Immature natural killer cell (primary cell): ENCODE measurements at places on chromosomes 2 and 18. TPM values are rescaled to one million over a fixed set of nuclear protein-coding genes. Genes with fewer than 3 reads are reported as not detected.

The ST8SIA5 gene
- not detected for polyA plus RNA-seq

The GPBAR1 gene
- polyA plus RNA-seq = 2.9 TPM

The SCN2A gene
- not detected for polyA plus RNA-seq

The EGR4 gene
- polyA plus RNA-seq = not detected

The CHST10 gene
- polyA plus RNA-seq = 7.1 TPM

The RAX gene
- not detected for polyA plus RNA-seq

The TAF4B gene
- 2.4 TPM for polyA plus RNA-seq

- no peak for DNase-seq
- peaks cover 2% of the 10 kb centered on the region for H3K27me3 ChIP-seq
- H3K4me1 ChIP-seq = no peaks in the 10 kb centered on the region
- H3K36me3 ChIP-seq = no peaks in the 10 kb centered on the region
Observed at GRCh38 chr18:58097907-58098166, 53.8 kb downstream of the NEDD4L start.

- DNase-seq = no peak
- H3K27me3 ChIP-seq = no peaks in the 10 kb centered on the region
- H3K36me3 ChIP-seq = no peaks in the 10 kb centered on the region
- no peak overlapping the region for H3K27ac ChIP-seq
- H3K4me1 ChIP-seq = no peaks in the 10 kb centered on the region
Observed at GRCh38 chr18:40235836-40236235, 1719.2 kb upstream of the PIK3C3 start.

- no peak overlapping the region for H3K4me3 ChIP-seq
- no peak overlapping the region for H3K27ac ChIP-seq
Observed at GRCh38 chr2:9269695-9270360, 63.2 kb downstream of the ASAP2 start.

DNA sequence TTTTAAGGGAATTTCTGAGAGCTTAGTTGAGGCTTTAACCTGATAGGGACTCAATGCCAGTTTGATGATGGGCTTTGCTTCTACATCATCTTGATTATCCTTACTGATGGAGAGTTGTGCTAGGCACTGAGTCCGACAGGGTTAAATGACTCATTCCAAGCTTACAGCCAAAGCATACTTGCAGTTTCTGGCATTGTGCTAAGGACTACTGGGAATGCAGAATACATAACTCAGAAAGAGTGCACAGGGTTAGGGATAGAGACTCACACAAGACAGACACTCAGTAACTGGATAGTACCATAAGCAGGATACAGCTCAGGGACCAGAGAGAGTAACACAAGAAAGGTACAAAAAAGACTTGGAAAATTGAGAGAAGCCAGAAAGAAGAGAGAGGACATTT is 94.1 kb upstream of the SLC14A2 start:
- peaks cover 12% of the 10 kb centered on the region for H3K27me3 ChIP-seq
- H3K36me3 ChIP-seq = no peaks in the 10 kb centered on the region
- no peak for DNase-seq
- no peaks in the 10 kb centered on the region for H3K4me1 ChIP-seq
- no peak overlapping the region for H3K27ac ChIP-seq

- H3K4me3 ChIP-seq = no peak overlapping the region
- no peak overlapping the region for H3K27ac ChIP-seq
- no peaks in the 10 kb centered on the region for H3K4me1 ChIP-seq
Observed at GRCh38 chr2:153404792-153405191, 73.8 kb downstream of the RPRM start.

GRCh38 chr2:214006601-214007000 is 404.3 kb upstream of the VWC2L start:
- H3K4me1 ChIP-seq = no peaks in the 10 kb centered on the region
- H3K4me3 ChIP-seq = no peak overlapping the region
- H3K27me3 ChIP-seq = no peaks in the 10 kb centered on the region
- no peak overlapping the region for H3K27ac ChIP-seq
- no peaks in the 10 kb centered on the region for H3K36me3 ChIP-seq
- DNase-seq = no peak

DNA sequence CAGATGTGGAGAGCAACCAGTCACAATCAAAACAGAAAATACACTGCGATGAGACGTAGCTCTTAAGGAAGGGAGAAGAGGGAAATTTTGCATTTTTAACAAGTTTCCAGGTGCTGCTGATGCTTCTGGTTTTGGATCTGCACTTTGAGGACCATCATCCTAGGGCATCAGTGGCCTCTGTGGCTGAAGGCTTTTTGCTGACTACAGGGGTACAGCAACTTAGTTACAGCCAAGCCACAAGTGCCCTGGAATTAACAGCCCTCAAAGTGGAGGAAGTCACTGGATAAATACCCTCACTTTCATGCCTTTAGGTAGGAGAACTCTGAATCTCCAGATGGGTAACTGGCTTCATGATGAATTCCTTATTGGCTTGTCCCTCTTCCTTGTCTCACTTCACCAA is 700.9 kb downstream of the TMEM182 start:
- peaks cover 2% of the 10 kb centered on the region for H3K27me3 ChIP-seq
- no peaks in the 10 kb centered on the region for H3K4me1 ChIP-seq
- no peaks in the 10 kb centered on the region for H3K36me3 ChIP-seq
- no peak for DNase-seq

DNA sequence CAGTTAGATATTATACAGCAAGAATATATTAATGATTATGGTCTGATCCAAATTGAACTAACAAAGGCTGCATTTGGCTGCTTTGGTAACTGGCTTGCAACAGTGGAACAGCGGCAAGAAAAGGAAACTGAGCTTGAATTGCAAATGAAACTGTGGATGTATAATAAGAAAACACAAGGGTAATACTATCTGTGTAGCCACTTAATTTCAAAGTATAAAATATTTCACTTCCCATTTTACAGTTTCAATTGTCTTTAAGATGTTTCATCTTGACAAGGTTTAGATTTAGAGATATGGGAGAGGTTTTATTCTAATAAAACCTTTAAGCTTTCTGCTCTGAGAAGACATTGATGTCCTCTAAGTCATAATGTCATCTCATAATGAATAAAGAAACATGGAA is 23.8 kb downstream of the WDR75 start:
- H3K4me1 ChIP-seq = no peaks in the 10 kb centered on the region
- DNase-seq = no peak
- no peak overlapping the region for H3K4me3 ChIP-seq
- H3K27ac ChIP-seq = no peak overlapping the region
- peaks cover 2% of the 10 kb centered on the region for H3K27me3 ChIP-seq

DNA sequence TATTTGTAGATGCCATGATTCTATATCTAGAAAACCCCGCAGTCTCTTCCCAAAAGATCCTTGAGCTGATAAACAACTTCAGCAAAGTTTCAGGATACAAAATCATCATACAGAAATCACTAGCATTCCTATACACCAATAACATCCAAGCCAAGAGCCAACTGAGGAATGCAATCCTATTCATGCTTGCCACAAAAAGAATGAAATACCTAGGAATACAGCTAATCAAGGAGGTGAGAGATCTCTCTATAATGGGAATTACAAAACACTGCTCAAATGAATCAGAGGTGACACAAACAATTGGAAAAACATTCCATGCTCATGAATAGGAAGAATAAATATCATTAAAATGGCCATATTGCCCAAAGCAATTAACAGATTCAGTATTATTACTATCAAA is 551.4 kb upstream of the SLC39A10 start:
- no peaks in the 10 kb centered on the region for H3K4me1 ChIP-seq
- no peak overlapping the region for H3K27ac ChIP-seq
- H3K36me3 ChIP-seq = no peaks in the 10 kb centered on the region
- H3K27me3 ChIP-seq = peaks cover 4% of the 10 kb centered on the region
- no peak overlapping the region for H3K4me3 ChIP-seq

- no peaks in the 10 kb centered on the region for H3K4me1 ChIP-seq
- no peaks in the 10 kb centered on the region for H3K36me3 ChIP-seq
- H3K4me3 ChIP-seq = no peak overlapping the region
- H3K27me3 ChIP-seq = peaks cover 21% of the 10 kb centered on the region
- no peak for DNase-seq
Observed at GRCh38 chr2:218855305-218856166, 4.1 kb upstream of the WNT6 start.

DNA sequence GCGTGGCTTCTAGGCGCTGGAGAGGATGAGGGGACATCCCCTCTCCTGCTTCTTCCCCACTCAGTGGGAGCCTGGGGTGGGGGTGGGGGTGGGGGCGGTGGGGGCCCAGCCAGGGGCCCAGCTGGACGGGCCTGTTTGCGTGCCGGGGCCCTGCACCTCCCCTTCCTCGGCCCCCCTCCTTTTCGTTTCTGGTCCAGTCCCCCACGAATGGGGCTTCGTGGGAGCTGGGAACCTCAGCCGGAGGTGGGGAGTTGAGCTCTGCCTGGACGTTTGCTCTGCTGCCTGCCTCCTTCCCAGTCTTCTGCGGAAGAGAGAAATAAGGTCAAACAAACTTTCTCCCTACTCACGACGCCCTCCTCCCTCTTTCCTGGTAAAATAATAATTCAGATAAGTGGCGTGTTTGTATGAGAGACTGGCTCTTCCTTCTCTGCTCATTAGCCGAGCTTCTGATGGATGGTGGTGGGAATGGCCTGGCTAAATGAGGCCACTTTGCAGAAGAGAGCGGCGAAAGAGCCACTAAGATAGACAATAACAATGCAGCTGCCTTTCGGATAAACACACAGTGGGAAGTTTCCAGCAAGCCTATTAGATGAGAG is 782 bp downstream of the MTA3 start:
- no peaks in the 10 kb centered on the region for H3K36me3 ChIP-seq
- DNase-seq = no peak
- peak overlapping the region; percentile 90 for H3K4me3 ChIP-seq
- H3K27ac ChIP-seq = peak overlapping the region; percentile 91

DNA sequence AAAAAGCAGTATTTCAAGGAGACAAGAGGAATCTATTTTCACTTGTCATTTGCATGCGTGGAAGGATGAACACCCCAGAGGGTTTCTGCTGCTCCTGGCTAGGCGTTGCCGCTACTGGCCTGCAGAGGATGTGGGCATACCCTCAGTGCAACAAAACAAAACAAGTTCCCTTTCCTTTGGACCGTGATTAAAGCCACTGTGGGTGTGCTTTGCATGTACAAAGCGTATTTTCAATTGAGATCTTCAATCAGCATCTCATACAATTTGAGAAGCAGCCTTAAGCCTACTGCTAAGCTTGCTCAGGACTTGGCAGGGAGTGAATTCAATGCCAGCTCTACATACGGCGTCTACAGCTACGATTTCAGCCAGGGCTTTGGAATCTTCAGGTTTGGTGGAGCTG is 298.4 kb downstream of the LPIN1 start:
- H3K27me3 ChIP-seq = peaks cover 21% of the 10 kb centered on the region
- H3K27ac ChIP-seq = no peak overlapping the region
- H3K36me3 ChIP-seq = peaks cover 3% of the 10 kb centered on the region
- H3K4me3 ChIP-seq = peak overlapping the region; percentile 63
- peak; percentile 57 for DNase-seq
- H3K4me1 ChIP-seq = peaks cover 76% of the 10 kb centered on the region

DNA sequence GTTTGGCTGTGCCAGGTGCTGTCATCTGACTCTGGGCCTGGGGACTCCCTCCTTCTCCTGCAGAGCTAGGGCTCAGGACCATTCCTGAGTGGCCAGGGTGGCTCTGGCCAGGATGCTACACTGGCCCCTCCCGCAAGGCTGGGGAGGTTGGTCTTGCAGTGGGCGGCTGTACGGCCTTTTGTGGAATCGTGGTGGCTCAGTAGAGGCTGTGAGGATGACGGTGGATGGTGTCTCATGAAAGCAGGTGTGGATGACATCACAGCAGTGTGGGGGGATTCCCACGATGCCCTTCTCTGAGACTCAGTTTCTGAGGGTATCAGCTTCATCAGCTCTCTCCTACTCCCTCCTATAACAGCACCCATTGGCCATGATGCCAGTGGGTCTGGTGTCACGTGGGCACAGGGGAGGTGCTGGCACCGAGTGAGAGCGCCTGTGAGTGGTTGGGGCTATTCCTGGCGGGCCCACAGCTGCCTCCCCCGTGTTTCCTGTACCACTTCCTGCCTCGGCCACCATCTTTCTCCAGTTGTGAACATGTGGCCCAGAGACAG is 144.2 kb upstream of the HDAC4 start:
- H3K4me1 ChIP-seq = peaks cover 26% of the 10 kb centered on the region
- H3K4me3 ChIP-seq = no peak overlapping the region
- H3K27ac ChIP-seq = peak overlapping the region; percentile 21

DNA sequence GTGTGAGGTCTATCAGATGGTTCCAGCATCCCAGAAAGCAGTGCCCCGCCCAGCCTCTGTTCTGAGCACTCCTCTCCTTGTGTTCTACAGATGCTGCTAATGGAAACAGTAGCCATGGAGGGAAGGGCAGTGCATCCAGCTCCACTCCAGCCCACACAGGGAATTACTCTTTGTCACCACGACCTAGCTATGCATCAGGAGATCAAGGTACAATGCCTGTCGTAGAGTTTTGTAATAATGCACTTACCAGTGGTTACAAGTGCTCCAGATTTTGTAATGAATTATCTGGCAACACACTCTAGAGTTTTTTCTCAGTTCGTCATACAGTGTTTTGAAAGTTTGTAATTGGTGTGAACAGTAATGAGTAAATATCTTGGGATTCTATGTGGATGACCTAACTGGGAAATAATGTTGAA is 161.1 kb downstream of the ESCO1 start:
- no peak for DNase-seq
- H3K4me3 ChIP-seq = no peak overlapping the region
- H3K4me1 ChIP-seq = no peaks in the 10 kb centered on the region
- H3K36me3 ChIP-seq = no peaks in the 10 kb centered on the region
- H3K27ac ChIP-seq = no peak overlapping the region

GRCh38 chr18:36382854-36383253 is 85.3 kb downstream of the FHOD3 start:
- DNase-seq = no peak
- H3K36me3 ChIP-seq = no peaks in the 10 kb centered on the region
- H3K4me3 ChIP-seq = no peak overlapping the region
- no peak overlapping the region for H3K27ac ChIP-seq
- H3K27me3 ChIP-seq = peaks cover 3% of the 10 kb centered on the region

GRCh38 chr2:225556461-225556860 is 157.0 kb downstream of the NYAP2 start:
- H3K4me1 ChIP-seq = no peaks in the 10 kb centered on the region
- H3K27me3 ChIP-seq = peaks cover 12% of the 10 kb centered on the region
- no peak for DNase-seq

- peaks cover 4% of the 10 kb centered on the region for H3K27me3 ChIP-seq
- DNase-seq = no peak
- no peaks in the 10 kb centered on the region for H3K4me1 ChIP-seq
- no peaks in the 10 kb centered on the region for H3K36me3 ChIP-seq
Observed at GRCh38 chr2:226656367-226656766, 143.3 kb downstream of the IRS1 start.
